ENCODE measurements at places on chromosomes 3 and 15.
A peak's percentile ranks its signal among the peaks of the same experiment; 100 is the strongest.

DNA sequence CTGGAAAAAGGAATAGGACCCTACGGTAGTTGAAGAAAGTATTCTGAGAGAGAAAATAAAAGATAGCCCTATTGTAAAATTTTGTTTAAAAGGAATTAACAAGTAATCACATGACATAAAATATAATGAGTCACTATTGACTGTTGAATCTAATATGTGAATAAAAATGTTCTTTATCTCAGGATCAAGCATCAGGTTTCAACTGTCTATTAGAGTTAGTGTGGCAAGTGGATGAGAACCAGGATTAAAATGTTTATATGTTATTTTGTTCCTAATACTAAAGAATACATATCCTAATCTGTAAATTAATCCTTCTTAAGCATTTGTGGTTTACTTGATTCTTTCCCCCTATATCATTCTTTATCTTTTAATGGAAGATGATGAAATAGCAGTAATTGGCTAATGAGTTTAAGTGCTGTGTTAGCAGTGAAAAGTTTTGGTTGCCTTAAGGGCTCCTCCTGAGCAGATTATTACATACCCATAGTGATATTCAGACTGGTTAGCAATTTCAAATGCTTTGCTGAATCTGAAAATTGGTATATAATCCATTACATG, 101.8 kb upstream of the BCHE start:
- no peak for DNase-seq

DNA sequence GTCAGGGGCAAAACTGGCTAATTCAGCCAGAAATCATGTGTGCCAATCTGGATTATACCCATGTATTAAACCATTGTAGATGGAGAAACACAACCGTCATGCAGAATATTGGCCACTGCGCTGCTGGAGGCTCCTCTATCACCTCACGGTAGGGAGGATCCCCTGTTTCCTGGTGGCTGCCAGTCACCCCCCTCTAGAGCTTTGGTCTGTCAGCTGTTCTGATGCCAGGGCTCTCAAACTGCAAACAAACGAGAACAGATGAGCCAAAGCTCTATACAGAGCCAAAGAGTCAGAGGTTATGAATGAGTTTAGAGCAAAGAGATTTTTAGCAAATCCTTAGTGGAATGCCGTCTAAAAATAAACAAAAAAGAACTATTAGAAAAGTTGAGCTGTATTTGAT, 62.5 kb downstream of the IL20RB start:
- no peak for DNase-seq

- no peak for DNase-seq
Observed at GRCh38 chr15:25773248-25773647, 89.9 kb downstream of the ATP10A start.

- no peak for DNase-seq
Observed at GRCh38 chr15:31342781-31343626, 16.4 kb downstream of the KLF13 start.

GRCh38 chr3:188489639-188490405, 335.9 kb downstream of the LPP start:
- DNase-seq, result no peak

DNA sequence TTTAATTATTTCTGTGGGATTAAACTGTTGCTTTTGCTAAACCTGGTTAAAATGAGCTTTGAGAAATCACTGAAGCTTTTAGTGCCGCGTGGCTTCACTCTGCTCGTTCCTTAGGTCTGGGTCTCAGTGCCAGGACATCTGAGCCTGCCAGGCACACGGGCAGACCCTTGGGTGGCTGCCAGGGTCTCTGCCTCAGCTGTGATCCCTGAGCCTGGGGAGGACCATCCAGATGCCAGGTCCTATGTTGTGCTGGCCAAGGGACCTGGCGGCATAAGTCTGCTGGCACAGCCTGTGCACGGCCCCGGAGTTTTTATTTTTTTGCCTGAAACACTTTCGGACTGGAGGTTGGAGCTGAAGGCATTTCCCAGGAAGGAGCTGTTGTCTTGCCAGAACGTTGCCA, 328.1 kb downstream of the LRTM1 start:
- DNase-seq, result no peak

DNA sequence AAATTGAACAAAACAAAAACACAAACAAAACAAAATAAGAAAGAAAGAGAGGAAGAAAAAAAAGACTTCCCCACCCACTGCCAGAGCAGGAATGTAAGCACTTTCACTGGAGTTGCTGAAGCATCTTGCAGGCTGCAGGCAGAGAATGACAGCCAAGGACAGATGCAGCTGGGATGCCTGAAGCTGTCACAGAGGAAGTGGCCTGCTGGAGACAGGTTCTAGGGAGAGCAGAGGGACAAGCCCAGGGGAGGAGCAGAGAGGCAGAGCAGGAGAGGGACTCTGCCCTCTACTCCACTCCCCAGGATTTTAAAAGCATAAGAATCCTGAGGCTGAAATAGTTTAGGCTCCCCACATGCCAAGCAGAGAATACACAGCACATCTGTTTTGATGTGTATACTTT, 326.2 kb downstream of the TUSC7 start:
- DNase-seq, result no peak

- DNase-seq, result no peak
Observed at GRCh38 chr3:133368371-133369067, 31.3 kb upstream of the BFSP2 start.

DNA sequence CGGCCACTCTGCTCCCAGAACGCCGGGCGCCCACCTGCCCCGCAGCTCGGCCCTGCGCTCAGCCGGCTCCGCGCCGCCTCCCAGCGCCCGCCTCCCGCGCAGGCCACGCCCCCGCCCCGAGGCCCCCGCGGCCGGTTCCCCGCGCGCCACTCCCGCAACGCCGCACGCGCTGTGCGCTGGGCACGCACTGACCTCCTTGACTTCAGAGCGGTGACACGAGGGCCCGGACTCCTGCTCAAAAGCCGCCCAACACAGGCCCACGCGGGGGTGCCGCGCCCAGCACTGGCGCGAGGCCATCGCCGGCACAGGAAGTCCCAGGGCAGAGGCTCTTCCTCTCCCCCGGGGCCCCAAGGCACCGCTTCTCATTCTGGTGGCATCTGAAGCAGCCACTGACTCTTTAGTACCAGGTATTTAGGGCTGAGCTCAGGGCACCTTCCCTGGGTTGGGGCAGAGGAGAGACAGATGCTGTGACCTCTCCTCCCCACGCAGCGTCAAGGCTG, 12.4 kb downstream of the TNK2 start:
- peak; percentile 87 for DNase-seq

- DNase-seq, result no peak
Observed at GRCh38 chr15:100229181-100230163, 112.3 kb downstream of the ADAMTS17 start.

GRCh38 chr3:196458063-196458462, 25.8 kb upstream of the UBXN7 start:
- DNase-seq, result no peak

DNA sequence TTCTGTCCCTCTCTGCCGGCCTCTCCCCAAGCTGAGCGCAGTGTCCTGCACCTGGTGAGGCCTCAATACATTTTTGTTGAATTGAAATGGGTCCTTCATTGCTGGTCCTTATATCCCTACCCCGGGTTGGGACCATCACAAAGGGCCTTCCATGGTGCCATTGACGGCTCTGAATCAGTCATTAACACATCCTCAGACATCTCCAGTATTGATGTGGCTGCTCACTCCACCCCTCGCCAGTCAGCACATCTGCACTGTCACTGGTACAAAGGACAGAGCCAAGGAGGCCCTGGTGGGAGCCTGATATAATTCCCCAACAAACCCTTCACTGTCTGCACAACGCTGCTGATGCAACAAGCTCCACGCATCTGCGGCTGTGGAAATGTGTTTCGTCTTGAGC, 191.6 kb upstream of the TOPAZ1 start:
- no peak for DNase-seq

DNA sequence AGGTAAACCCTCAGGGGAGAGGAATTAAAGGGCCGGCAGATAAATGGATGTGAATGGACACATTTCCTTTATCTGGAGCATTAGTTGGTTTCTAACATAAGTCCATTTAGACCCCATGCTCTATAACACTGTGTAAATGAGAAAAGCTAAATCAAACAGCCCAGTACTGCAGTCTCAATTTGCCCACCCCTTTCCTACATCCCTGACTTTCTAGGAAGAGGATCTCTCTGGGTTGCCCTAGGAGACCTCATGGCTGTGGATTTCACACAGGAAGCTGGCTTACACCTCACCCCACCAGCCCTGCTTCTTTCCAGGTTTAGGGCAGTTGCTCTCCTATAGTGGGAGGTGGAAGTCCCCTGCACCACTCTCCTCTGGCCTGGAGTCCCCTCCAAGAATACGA, 126.2 kb downstream of the CLSTN2 start:
- no peak for DNase-seq

DNA sequence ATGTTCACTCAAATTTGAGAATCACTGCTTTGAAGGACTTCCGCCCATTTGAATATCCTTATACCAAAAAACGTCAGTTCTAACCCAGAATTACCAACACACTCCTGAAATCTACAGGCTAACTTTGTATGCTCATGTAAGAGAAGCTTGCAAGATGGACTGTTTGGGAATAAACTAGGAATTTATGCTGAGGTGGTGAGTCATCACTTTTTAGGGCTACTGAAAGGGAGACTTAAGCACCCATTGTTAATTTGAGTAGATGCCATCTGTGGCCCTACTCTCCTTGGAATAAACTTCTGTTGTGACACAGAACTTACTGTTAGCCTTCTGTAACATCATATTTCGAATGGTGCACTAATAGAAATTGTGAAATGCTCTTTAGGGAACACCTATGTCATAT, 74.6 kb downstream of the FGF12 start:
- DNase-seq, result no peak

GRCh38 chr3:138833899-138834595, 681 bp downstream of the PIK3CB start:
- DNase-seq, result no peak

DNA sequence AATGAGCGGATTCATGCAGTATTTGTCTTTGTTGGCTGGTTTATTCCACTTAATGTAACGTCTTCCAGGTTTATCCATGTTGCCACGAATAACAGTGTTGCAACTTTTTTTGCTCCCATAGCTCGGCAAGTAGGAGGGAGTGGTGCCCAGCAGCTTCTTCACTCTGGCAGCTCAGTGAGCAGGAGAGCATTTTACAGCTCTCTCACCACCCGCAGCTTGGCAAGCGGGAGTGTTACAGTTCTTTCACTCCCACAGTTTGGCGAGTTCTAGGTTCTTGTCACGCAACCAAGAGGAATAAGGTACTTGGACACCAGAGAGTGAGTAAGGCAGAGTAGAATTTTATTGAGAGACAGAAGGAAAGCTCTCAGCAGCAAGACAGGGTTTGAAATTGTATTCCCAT, 935.2 kb downstream of the TBL1XR1 start:
- DNase-seq, result no peak

GRCh38 chr3:37611771-37612170, 249.9 kb upstream of the CTDSPL start:
- DNase-seq, result no peak

GRCh38 chr15:40844696-40845030, 815 bp downstream of the SPINT1 start:
- no peak for DNase-seq

GRCh38 chr3:82145742-82146141, 384.3 kb upstream of the GBE1 start:
- no peak for DNase-seq

GRCh38 chr15:53658255-53658654, 101.2 kb downstream of the WDR72 start:
- DNase-seq, result no peak

DNA sequence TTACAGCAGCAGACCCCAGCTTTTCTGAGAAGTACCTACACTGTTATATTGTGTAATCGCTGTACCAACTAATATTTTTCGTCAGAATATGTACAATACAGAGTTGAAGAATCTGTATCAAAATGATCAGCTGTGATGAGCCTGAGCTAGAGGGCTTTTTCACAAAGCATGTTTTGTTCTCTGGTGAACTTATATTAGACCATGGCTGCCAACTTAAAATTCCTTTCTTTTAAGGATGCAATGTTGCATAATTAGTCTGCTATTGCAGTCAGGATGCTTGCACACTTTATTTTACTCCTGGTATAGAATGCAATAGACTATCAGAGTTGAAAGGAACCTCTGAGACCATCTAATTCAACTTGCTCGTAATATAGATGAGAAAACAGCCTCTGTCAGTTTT, 127.8 kb downstream of the RBMS3 start:
- DNase-seq, result no peak

GRCh38 chr3:114902691-114903101, 244.4 kb downstream of the ZBTB20 start:
- DNase-seq, result no peak

GRCh38 chr3:5021116-5022092, 42.2 kb downstream of the BHLHE40 start:
- DNase-seq, result peak; percentile 68

DNA sequence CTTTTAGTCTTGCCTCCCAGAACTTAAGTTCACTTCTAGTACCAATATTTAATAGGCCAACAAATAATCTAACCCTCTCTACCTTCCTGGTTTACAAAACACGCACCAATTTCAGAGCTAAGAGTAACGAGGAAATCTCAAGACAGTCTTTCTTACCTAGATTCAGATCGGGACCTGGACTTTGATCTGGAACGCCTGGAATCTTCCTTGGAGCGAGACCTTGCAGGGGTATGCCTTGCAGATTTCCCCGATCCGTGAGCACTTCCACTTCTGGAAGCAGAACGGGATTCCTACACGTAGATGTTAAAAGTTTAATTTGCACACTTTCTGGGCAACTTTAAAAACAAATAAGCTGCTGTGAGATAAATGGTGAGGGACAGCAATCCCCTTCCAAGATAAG, 11.4 kb downstream of the TRA2B start:
- no peak for DNase-seq

GRCh38 chr3:108223928-108224327, 1.7 kb upstream of the IFT57 start:
- DNase-seq, result no peak

DNA sequence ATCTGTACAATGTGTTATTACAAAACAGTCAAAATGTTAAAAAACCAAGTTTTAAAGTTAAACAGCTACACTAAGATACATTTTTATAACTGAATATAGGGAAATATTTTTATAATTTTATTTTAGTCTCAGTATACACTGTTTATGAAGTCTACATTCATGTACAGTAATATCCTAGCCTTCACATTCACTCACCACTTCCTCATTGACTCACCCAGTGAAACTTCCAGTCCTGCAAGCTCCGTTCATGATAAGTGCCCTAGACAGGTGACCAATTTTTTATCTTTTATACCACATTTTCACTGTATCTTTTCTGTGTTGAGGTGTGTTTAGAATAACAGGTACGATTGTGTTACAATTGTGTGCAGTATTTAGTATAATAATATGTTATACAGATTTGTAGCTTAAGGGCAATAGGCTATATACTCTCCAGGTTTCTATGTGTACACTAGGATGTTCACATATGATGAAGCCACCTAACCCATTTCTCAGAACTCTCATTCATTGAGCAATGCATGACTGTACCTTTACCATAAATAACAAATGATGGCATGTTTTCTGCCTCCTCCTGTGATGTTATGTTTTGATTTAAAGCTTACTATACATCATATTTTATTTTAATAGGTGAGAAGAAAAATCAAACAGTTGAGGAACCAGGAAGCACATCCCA, 388.4 kb upstream of the NDN start:
- no peak for DNase-seq

GRCh38 chr15:32669896-32670611, 28.5 kb downstream of the SCG5 start:
- no peak for DNase-seq
